ENCODE measurements at places on chromosomes 4 and X.

DNA sequence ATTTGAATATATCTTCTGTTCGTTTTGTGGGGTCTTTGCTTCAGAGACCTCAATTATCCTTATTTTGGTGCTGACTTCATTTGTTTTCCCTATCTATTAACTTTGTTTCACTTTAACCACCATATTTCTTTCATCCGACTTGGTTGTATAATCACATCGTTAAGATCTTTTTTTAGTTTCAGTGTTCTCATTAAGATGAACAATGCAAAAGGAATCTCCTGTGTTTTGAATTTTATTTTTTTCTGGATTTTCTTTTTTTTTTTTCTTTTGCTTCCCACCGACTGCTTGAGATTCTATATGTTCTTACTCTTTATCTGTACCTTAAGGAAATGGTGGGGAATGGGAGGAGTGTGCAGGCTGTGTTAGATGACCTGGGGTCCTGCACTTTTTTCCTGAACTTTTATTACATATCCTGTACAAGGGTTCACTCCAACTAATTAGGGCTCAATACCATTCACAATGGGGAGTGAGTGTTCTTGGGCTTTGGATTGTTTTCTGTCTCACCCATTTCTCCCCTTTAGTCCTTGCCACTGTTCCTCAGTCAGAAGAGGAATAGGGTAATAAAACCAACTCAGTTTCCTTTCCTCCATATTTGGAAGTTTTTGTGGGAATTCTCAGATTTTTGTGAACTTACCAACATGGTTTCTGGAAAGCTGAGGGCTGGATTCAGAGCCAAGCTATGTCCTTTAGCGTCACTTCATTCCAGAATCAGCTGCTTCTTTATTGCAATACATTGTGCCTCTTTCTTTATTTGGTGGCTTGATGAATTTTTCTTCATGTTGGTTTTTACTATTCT is 43.2 kb upstream of the BMPR1B start:
- DNase-seq = no peak

DNA sequence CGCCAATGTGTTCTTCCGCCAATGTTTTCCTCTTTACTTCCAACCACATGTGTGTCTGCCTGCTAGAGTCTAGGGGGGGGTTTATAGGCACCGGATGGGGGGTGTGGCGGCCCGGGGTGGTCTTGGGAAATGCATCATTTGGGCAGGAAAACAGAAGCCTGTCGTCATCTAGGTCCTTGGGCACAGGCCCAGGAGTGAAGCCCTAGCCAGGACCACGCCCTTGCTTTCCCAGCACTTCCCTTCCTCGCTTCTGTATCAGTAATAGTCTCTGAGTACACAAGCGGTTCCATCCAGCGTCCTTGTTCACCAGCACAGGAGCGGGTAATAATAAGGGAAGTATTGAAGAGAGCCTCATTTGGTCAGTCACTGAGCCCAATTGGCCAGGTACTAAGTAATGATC is 74.5 kb downstream of the QDPR start:
- DNase-seq = no peak

DNA sequence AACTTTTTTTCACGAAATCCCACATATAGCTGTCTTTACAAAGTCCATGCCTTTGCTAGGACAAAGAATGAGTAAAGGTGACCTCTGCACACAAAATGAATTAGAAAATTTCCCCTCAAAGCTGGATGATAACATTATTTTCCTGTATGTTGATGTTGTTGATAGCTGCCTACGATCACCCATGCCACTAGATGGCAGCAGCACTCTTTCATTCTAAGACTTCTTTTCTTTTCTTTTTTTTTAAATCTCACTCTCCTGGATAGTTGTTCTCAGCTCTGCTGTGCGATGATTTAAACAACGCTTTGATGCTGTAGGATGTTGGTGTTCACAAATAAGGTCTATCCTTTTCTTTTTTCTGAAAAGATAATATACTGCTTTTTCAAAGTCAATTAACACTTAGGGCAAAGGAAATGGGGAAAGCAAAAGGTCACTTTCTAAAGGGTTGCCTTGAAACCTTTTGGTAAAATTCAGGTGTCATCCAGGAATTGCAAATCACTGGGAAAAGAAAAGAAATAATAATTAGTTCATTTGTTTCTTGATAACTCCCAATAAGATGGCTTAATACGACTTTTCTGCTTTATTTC is 266.8 kb downstream of the C4orf33 start:
- DNase-seq = peak; percentile 26

- DNase-seq = no peak
These were observed 16.4 kb downstream of the PSAPL1 start for GRCh38 chr4:7418131-7418943.

- no peak for DNase-seq
These were observed 195.3 kb upstream of the ANKRD50 start for GRCh38 chr4:124907881-124908280.

- DNase-seq = no peak
These were observed 1.1 kb downstream of the CFAP299 start for GRCh38 chr4:80336582-80336981.

DNA sequence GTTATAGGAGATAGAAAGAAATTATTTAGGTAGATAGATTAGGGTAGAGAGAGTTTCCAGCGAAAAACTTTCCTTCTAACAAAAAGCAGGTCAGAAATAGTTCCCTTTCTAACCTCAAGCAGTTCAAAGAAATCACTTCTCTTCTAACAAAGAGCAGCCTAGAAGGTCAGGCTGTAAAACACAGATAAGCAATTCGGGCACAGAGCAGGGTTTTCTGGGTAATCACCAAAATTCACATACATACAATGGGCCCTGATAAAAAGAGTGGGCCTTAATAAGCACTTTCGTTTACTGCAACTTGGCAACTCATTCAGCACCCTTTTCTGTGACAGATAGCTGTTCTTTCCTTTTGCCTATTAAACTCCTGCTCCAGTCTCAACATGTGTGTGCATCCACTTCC is 13.4 kb upstream of the NAF1 start:
- DNase-seq = no peak

- no peak for DNase-seq
These were observed 22.5 kb upstream of the ARHGAP6 start for GRCh38 chrX:11688201-11688600.

DNA sequence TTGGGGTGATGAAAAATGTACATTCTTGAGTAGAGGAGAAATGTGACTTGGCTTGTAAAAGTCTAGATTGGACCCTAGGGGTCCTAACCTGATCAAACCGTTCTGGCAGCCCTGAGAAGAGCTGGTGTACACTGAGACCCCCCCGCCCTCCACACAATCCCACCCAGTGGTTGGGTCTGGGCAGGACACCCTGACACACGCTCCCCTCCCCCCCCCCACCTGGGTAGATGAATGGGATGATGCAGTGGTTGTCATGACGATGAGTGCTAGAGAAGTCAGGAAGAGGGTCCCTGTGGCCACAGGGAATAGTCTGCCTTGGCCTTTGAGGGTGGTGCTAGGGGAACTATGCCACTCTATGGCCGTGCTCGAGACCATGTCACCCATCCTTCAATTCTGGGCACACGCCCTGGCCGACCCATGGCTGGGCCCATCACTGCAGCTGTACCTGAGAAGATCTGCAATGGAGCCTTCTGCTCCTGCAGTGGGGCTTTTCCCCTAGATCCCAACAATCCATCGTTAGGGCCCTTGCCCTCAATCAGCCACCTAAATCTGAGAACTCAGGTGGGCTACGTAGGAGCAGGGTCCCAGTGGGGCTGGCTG is 4.4 kb downstream of the CDK16 start:
- no peak for DNase-seq

- DNase-seq = peak; percentile 6
These were observed 63.7 kb downstream of the ADAMTS3 start for GRCh38 chr4:72505314-72505744.

DNA sequence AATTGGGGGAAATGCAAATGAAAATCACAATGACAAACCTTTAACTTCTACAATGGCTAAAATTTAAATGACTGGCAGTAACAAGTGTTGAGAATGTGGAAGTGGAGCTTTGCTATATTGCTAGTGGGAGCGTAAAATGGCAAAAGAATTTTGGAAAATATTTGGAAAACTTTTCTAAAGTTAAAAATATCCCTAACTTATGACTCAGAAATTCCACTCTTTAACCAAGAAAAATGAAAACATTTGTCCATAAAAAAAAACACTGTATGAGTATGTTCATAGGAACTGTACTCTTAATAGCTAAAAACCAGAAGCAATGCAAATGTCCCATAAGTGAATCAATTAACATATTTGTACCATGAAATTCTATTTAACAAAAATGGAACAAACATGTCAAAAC is 3.6 kb downstream of the TBCK start:
- DNase-seq = no peak
